ENCODE measurements at places on chromosomes 1 and 21.

DNA sequence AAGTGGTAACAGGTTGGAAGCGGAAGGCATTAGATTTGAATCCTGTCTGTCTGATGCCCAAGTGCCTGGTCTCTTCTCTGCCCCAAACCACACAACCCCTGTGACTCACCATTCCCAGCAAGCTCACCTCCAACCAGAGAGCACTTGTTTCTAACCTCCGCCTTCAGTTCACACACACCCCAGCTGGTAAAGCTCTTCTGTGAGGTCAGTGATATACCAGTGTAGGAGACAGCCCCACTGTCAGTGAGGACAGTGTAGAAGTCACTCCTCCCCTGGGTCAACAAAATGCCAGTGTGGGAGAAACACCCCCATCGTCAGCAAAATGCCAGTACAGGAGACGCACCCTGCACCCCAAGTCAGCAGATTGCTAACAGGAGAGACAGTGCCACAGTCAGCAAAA is 2.6 kb downstream of the RIMS3 start:
- no peak for DNase-seq

DNA sequence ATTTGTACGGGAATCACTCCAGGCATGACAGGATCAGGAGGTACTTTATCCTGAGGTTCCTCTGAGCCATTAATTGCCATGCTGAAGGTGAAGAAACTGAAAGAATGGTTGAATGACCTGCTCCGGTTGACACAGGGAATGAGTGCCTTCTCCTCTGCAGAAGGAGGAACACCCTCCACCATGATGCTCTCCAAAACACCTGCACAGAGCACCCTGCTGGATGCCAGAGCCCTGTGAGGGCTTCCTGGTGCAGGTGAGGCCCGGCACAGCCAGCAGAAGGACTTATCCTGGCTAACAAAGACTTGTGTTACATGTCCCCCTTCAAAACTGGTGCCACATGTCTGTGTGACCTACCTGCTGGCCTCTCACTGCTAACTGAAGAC is 14.3 kb upstream of the LBR start:
- no peak for DNase-seq

DNA sequence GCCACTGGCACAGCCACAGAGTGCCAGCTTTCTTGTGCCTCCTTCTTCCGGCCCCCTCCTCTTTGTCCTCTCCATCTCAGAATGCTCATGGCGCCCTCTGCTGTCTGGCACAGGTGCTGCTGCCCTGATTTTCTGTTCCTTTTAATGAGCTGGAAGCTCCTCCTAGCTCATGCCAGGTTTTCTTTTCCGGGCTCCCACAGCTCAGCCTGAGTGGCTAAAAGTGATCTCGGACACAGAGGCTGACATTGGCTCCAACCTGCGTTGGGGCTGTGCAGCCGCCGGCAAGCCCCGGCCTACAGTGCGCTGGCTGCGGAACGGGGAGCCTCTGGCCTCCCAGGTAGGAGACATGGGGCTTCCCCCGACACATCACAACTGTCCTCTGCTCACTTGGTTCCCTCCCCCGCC is 18.7 kb downstream of the CNTN2 start:
- DNase-seq, result no peak

DNA sequence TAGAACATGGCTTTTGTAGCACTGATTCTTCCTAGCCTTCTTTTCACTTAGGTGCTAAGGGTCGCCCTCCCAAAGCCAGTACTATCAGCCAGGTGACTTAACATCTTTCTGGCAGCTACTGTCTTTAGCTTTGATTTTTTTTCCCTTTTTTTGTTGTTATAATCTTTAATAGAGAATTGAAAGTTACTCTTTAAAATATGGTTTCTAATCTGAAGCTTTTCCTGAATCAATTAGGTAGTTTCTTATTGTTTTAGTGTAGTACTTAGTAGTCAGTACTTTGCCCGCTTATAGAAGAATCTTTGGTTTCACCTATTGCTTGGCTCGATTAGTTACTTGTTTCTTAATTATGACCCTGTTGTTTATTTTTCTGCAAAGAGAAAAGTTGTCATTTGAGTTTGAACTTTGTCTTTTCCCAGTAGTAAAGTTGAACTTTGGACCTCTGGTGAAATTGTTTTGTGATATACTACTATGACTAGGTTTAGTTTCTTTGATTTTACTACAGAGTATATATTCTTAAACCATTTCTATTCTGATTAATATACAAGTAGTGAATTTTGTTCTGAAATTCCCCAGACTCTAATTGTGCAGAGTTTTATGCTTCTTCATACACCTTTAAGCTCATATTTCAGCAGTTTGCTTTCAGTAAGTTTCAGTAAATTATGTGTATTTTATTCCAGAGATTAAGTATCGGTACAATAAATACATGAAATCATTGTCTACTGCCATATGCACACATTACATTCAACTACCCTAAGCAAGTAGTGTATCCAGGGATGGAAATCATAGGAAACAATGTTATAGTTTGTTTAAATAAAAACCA is 3.9 kb downstream of the MAGI3 start:
- DNase-seq, result no peak

- no peak for DNase-seq
Observed at GRCh38 chr1:17168091-17168876, 36.6 kb upstream of the PADI1 start.

GRCh38 chr1:119859647-119860046 is 36.7 kb downstream of the ADAM30 start:
- DNase-seq, result no peak

DNA sequence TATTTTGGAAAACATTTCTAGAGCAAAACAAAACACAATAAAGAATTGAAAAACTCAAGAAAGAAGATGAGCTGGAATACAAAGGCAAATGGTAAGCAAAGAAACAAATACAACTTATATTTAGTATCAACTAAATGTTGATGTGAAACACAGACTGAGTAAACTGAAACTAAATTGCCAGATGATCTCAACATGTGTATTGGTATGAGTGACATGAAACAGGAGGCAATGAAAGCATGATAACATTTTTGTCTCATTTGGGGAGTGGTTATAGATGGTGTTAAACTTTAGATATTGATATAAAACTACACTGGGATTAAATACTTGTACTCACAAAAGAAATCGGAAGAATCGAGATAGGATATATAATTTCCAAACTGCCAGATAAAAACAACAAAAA is 805.6 kb upstream of the CXADR start:
- DNase-seq, result no peak

- DNase-seq, result no peak
Observed at GRCh38 chr1:29437946-29438345, 201.6 kb downstream of the PTPRU start.

DNA sequence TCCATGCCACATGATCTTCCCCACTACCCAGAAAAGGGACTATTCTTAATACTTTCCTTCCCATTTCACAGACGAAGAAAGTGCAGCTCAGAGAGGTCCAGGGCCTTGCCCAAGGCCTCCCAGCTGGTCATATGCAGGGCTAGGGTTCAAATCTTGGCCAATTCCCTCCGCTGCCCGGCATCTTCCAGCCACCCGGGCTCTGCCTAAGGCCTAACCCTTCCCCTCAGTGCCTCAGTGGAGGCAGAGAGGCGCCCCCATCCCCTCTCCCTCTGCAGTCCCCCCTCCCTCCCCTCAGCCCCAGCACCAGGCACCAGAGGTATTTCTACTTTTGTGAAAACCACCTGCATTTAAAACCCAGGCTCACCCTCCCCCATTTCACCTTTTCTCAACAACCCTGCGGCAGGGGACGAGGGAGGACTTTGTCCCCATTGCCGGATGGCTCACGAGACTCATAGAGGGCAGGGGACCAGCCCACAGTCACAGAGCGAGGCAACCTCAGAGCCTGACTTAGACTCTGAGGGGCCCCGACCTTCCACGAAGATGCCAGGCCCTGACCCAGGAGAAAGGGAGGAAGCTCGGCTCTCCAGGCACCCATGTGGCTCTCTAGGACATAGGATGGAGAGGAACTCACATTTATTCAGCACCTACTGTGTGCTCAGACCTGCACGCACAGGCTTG is 12.3 kb downstream of the LAPTM5 start:
- no peak for DNase-seq

GRCh38 chr1:176801514-176802020 is 338.6 kb downstream of the PAPPA2 start:
- no peak for DNase-seq

DNA sequence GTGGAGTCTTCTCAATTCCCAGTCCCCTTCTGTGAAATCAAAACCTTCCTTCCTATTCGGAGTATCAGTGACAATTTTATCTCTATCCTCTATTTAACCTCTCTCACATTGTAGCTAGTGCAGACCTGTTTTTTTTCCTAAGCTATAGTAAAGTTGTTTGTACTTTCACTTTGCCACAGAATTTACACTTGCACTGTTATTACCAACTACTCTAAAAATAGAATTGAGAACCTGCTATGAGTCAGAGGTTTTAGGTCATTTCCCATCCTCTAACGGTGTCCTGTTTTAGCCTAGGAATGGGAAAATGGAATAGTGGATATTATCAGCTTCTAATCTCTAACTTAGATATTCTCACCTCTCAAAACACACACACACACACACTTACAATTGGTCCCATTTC is 862.7 kb downstream of the NCAM2 start:
- no peak for DNase-seq

DNA sequence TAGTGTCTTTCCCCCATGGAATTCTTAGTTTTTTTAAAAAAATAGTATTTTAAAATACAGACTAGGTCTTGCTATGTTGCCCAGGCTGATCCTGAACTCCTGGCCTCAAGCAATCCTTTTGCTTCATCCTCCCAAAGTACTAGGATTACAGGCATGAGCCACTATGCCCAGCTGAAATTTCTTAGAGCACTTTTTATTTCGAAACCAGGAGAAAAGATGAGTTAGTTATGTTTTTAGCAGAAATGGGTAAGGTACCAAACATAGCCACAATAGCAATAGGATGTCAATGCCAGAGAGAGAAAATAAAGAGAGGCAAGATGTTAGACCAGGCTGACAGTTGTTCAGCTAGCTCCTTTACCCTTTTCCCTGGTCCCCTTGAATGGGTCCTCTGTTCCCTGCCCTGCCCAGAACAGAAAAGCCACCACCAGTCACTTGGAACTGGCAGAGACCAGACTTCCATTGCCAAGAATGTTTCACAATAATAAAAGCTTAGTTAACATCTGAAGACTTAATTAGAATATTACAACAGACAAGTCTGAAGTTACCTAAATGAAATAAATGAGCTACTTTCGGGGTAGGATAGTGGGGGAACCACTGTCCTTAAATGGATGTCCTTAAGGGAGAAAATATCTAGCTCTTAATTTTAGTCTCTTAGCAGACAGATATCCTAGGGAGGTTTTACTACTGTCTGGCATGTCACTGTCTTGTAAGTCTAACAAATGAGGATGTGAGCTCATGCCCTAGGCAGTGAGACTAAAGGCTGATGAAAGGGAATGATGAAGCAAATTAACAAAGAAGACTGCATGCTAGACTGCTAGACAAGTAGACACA is 54.3 kb downstream of the ABL2 start:
- DNase-seq, result no peak

DNA sequence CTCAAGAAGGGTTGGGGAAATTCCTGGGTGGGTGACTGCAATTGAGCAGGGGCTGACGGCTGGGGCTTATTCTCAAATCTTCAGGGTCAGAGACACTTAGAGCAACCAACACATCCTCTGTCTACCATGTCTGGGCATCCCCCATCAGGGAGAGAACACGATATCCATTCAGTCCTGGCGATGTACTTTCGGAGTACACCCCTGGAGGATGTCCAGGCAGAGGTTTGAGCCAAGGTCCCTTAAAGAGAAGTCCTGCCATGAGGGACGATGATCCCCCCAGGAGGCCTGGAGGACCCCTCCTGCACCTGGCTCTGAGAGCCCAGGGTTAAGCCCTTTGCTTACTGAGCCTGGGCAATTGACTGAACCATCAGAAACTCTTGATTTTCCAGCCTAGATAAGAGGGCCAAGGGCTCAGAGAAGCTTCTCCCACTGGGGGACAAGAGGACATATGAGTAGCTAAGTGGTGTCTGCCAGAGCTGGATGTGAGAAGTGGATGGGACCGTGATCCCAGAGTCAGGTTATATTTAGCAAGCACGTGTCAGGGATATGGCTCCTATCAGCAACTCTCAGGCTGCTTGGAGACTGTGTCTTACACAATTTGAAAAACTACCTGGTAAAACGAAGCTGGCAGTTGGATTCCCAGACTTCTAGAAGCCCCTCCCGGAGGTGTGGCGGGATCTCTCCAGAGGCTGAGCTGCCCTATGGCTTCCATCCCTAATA is 253.3 kb upstream of the VAMP3 start:
- no peak for DNase-seq

DNA sequence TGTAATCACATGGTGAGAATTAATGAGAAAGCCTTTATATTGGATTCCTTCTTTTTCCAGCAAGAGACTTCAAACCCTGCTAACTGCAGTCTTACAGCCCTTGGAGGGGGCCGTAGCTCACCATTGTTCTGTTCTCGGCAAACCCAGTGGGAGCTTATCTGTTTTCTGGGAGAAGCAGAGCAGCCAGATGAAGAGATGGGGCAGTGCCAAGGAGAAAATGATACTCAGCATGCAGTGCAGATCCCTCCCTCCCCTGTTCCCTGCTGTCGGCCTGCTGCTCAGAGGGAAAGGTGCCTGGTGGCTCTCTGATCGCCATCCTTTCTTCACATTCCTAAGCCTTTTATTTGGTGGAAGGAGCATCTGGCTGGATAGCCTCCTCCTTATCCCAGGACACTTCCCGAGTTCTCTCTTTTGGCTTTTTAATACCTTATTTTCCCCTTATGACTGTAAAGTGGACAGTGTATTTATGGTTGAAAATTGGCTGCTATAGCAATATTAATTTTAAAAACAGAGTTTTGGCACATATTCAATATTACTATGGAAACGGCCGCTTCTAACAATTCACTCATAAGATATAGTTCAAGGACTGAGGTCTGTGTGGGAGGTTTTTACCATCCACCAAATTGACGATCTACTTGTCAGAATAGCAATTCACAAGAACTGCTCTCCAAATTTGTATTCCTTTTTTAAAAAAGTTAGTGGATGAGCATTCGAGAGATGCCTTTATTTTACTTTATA is 203.4 kb downstream of the CRB1 start:
- no peak for DNase-seq

DNA sequence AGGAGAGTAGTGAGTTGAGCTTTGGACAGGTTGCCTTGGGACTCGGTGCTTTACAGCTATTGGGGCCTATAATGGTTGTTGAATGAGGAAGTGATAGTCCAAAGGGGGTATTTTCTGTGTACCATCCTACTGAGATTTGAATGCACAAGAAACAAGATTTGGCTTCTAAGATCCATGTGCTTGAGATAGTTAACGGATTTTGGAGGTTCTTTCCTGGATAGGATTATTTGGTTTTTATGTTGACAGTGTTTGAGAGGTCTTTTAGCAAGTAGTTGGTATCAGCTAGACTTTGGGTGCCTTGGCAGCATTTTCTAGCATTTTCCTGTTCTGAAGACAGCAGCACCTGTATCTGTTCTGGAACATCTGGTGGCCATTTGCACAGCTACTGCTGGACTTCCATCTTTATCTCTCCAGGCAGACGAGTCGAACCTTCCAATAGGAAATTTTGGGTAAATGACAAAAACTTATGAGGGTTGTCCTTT is 3.6 kb upstream of the SCAF4 start:
- no peak for DNase-seq

GRCh38 chr1:116346943-116347673 is 25.9 kb upstream of the ATP1A1 start:
- DNase-seq, result no peak
